Right ventricle myocardium superior (tissue), 1 donor: ENCODE measurements at places on chromosomes 3 and 15.

DNA sequence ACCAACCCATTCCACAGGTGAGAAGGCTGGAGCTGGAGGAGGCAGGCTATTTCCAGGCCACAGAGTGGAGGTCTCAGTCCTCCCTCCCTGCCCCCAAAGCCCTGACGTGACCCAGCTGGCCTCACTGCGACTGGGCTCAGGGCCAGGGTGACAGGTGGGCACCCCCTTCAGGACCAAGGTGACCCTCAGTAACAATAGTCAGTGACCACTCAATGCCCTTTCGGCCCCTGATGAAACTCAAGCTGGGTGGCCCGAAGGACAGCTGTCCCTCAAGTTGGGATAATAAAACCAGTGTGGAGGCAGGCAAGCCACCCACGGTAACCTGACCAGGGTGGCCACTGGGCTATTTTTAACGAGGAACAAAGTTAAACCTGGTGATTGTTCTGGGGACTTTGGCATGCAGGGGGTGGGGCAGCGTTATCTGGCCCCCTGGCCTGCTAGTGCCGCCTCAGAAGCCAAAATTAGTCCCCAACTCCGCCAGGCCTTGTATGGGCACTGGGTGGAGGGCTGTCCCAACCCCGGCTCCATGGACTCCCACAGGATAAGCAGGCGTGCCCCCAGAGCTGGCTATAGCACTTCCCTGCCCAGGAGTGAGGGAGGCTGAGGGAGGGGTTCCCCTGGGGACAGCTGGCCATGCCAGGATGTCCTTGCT lies 1.1 kb downstream of the TNNC1 start:
- peak; percentile 86 for DNase-seq

DNA sequence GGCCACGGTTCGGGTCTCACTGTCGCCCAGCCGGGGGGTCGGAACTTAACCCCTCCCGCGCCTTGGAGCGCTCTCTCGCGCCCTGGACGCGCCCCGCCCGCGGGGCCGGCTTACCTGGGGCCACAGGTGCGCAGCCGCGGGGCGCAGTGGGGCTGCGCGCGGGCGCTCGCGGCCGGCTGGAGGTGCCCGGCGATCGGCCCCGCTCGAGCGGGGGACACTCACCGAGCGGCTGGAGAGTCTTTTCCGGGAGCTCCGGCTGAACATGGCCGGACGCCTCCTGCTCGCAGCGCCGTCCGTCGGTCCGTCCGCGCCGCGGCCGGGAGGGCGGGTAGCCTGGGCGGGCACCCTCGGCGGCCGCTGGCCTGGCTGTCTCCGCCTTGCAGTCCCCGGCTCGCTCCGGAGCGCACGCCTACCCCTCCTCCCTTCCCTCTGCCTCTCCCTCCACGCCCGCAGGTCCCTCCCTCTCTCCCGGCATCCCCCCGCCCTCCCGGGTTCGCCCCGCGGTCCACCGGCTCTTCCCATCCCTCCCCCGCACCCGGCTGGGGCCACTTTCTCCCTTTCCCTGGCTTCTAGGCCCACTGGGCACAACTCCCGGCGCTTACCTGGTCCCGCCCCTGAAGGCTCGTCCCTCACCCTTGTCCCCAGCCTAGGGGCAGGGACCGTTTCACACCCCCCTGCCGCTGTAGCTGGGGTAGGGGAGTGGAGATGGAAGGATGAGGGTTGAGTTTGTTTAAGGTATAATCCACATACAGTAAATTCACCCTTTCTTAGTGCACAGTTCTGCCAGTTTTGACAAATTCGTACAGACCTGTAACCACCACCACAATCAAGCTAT lies 220.1 kb upstream of the PRICKLE2 start:
- no peak for DNase-seq

- no peak for DNase-seq
These were observed 16.1 kb upstream of the TATDN2 start for GRCh38 chr3:10232137-10232536.

- peak; percentile 55 for DNase-seq
These were observed 59.1 kb downstream of the SMAD6 start for GRCh38 chr15:66760968-66761725.

DNA sequence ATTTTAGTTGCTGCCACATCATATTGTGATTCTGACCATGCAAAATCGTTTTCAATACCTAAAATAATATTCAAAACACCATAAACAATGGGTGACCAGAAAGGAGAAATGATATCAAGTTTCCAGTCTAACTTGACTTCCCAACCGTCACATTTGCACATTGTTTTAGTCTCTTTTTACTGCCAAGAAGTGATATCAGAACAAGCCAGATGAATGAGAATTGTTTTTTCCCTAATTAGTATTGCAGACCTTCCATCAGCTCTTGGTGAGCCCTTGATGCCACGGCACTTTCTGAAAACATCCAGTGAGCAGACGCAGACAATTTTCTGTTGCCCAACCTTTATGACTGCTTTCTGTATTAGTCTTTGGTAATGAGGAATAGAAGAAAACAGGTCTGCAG lies 62.5 kb downstream of the SPATA16 start:
- no peak for DNase-seq

DNA sequence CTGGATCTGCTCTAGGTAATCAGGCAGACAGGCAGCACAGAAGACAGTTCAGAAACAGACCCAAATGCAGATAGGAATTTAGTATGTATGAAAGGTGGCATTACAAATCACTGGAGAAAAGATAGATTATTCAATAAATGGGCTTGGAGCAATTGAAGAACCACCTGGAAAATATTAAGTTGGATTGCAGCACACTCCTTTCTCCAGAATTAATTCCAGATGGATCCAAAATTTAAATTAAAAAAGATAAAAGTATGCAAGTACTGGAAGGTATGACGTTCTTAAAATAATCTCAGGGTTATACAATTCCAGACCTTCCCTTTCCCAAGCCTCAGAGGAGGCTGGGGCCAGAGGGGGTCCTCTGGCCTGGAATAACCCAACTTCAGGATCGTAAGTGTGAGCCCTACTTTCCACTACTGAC lies 32.5 kb downstream of the HRH1 start:
- no peak for DNase-seq

- peak; percentile 66 for DNase-seq
These were observed 20.6 kb upstream of the GOLIM4 start for GRCh38 chr3:168116279-168116678.

GRCh38 chr3:170055209-170055608 lies 17.4 kb downstream of the GPR160 start:
- DNase-seq: no peak

GRCh38 chr15:75058127-75058905 lies 34.9 kb downstream of the PPCDC start:
- DNase-seq: no peak

DNA sequence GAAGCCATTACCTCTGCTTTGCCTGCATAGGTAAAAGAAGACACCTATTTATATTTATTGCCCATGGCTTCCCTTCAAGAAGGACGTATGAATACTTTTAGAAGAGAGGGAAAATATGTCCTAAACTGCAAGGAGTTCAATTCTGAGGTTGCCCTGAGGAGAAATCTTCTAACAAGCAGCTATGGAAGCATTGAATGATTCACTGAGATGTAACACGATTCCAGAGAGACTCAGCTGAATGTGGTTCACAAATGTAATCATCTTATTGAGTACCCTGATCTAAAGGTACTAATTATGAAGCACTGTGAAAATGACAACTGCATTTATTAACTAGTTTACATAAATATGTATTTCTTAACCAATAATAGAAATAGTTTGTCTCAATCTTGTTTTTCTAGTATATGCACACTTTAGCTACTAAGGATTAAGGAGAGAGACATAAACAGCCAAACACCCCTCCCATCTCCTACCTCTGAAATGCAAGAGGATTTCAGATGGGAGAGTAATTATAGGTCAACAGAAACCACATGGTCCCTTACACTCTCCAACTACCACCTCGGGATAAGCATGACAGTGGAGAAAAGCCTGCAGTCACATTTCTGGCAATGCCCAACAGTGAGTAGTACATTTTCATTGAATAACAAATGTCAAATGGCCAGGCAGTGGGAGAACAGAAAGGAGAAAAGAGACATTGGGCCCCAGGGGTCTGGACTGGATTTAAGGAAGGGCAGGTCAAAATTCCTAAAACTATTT lies 506.2 kb upstream of the IL12A start:
- no peak for DNase-seq

DNA sequence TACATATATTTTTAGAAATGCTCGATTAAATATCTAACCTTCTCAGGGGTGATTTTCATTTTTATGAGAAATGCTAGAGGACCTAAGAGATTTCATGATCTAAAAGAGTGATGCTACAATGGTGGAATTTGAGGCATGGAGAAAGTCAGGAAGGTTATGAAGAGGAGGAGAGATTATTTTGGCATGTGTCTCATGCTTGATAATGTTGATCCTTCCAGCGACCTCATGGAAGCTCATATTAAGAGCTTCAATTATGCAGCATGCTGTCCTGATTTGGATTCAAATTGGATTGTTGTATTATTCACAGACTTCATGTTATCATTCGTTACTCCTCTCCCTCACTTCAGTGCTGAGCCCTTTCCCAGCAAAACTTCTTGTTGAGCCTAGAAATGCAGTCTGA lies 112.5 kb downstream of the RAP2B start:
- DNase-seq: no peak

GRCh38 chr15:80609091-80609490 lies 86.0 kb upstream of the ABHD17C start:
- no peak for DNase-seq
